Kidney (tissue), 22 donors: ENCODE measurements at places on chromosomes 5 and 9. TPM values are rescaled to one million over a fixed set of nuclear protein-coding genes. Genes with fewer than 3 reads are reported as not detected.

SLC25A2 gene
- not detected for polyA plus RNA-seq

CCDC171 gene
- 1.2 TPM for polyA plus RNA-seq

GRCh38 chr9:127768698-127769097 lies 9.8 kb downstream of the SH2D3C start:
- no peak for DNase-seq

DNA sequence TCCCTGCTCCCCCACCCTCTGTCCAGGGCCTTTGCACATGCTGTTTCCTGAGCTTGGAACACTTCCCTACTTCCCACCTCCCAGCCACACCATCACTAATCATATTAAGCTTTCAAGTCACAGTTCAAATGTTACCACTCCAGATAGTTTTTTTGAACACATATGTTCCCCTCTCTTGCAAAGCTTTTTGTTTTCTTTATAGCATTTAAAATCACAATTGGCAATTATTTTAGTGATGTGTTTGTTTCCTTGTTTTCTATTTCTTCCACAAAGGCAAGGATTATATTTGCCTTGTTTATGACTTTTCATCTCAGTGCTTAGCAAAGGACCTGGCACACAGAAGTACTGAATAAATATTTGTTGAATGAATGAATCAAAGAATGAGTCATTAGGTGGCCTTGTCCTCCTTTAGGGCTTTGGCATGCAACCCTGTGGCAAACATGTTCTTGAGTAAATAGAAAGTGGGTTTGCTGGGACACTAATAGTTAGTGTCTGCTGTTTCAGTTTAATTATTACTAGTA lies 386.8 kb downstream of the FGF10 start:
- DNase-seq, result no peak

DNA sequence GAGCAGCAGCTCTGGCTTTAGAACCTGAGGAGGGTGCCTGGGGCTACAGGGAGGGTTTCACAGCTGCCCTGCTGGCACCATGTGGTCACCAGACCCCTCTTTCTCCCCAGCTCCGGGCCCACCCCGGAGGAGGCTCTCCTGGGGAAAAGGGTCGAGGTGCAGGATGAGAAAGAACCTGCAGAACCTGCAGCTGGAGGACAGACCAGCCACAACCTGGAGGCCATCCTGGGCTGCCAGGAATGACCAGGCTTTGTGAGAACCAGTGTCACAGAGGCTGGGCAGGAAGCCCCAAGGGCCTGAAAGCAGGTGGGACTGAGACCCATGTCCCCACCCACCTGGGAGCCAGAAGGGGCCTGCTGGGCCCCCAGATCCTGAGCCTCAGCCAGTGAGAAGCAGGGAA lies 23.0 kb downstream of the SEMA4D start:
- DNase-seq, result no peak
